Hepatic stellate cell (primary cell): ENCODE measurements at places on chromosomes 13 and 19.

GRCh38 chr13:100666124-100666523, 8.5 kb downstream of the TMTC4 start:
- no peak for DNase-seq

GRCh38 chr19:55068950-55069864, 6.3 kb upstream of the RDH13 start:
- peak; percentile 60 for DNase-seq

DNA sequence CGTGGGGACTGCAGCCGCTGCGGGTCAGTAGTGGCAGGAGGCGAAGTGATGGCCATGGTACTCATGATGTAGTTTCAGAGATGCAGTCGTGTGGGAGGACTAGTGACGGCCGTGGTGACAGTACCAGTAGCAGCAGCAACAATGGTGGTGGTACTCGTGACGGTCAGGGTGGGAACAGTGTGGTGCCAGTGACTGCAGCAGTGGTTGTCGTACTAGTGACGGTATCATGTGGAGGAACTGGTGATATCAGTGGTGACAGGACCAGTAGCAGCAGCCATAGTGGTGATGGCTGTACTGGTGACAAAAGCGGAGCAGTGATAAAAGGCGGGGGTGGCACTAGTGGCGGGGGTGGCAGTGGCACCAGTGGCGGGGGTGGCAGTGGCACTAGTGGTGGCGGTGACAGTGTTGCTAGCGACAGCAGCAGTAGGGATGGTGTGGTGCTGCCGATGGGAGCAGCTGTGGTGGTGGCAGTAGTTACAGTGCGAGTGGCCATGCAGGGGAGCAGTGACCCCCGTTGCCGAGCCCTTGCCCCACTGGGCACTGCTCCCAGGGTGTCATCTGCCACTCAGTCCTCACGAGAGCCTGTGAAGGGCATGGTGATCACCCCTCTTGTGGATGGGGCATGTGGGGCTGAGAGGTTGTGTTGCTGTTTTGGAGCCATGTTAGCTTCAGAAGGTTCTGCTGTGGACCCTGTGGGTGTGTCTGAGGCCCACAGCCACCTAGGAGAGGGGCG, 22.7 kb downstream of the ADPRHL1 start:
- no peak for DNase-seq

- DNase-seq = no peak
Measured at GRCh38 chr19:1349211-1349610, 34.5 kb upstream of the NDUFS7 start.

DNA sequence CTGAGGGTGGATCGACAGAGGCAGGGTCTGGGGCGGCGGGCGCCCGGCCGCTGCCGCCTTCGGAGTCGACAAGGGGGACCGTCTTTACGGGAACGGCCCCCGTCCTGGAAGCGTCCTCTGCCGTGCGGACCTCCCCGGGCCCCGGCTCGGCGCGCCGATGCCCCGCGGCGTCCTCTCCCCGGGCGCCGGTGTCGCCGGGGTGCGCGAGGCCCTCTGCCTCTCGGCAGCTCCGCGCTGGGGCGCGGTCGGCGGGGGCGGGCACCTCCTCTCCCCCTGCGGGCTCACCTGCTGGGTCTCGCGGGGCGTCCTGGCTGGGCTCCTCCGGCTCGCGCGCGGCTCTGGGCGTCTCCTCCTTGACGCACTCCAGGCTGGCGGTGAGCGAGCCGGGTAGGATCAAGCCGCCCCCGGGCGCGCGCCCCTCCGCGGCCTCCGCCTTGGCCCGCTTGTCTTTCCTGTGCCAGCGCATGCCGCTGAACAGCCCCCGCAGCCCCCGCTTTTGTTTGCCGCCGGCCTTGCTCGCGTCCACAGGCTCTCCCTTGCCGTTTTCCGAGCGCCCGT, 1.5 kb downstream of the AMER2 start:
- no peak for DNase-seq

DNA sequence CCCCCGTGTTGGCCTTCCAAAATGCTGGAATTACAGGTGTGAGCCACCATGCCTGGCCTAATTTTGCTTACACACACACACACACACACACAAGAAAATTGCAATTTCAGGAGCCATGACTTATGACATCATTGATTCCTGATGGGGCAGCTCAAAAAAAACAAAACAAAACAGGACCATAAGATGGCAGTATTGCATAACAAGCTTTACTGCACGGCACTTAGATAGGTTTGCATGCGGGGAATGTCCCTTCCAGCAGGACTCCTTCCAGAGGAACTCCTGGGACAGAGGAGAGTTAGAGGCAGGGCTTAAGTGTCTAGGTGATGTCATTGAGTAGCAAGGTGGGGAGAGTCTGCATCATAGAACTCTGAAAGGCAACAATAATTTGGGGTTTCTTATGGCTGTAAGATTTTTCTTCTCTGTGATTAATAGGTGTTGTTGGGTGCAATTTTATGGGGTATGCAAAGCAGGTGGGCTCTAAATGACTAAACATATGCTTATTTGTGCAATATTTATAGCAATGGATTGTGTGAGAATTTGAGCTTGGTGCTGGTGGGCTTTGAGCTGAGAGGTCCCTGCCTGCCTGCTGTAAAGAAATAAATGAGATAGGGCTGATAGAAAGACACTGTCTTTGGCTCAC, 9.0 kb upstream of the ACSBG2 start:
- DNase-seq = peak; percentile 47

DNA sequence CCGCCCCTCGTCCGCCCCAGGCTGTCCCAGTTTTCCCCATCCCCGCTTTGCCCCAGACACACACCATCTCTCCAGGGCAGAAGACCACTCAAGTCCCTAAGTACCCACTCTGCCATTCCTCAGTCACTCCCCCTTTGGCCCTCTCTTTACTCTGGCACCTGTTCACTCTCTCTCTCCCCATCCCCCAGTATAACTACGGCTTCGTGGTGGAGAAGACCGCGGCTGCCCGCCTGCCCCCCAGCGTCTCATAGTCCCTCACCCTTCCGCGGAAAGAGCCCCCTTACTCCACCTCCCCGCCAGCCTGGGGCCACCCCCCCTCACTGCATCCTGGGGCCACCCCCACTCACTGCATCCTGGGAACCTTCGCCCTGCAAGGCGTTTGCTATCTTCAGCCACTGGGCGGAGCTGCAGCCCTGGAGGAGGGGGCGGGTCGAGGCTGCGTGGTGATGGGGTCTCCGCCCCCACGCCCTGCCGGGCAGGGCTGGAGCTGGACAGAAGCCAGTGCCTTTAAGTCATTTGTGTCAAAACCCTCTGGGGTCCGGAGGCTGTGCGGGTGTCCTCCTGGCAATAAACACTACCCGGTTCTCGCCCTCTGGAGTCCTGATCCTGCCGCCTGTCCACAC, 5.0 kb downstream of the MVB12A start:
- DNase-seq = peak; percentile 56

- DNase-seq = no peak
Measured at GRCh38 chr13:76091076-76091475, 454.9 kb downstream of the LMO7 start.

- DNase-seq = peak; percentile 93
Measured at GRCh38 chr19:49056101-49056901, 1.2 kb downstream of the CGB7 start.

DNA sequence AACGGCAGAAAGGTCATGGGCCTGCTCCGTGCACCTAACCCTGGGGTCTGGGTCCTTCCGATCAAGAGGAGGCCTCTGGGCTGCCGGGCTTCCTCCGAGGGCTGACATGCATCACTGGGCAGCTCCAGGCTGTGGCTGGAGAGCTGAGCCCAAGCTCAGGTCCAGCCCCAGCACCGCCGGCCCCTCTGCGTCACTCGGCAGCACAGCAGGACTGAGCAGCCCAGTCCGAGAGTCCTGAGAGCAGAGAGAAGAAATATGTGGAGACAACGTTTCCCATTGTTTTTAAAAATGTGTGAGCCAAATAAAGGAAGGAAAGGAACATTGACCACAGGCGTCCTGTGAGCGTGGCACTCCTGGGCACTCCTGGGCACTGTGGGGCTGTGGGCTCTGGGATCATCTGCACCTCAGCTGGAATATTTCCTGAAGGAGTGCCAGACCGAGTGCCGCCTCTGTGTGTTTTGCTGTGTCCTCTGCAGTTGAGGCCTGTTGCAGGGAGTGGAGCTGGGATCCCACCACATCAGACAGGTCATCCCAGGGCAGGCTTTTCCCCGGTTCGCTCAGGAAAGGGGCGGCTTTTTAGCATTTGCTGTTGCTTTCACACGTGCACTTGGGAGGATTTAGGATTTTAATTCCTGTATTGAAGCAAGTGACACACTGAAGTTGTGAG, 37.8 kb upstream of the TFDP1 start:
- DNase-seq = no peak

DNA sequence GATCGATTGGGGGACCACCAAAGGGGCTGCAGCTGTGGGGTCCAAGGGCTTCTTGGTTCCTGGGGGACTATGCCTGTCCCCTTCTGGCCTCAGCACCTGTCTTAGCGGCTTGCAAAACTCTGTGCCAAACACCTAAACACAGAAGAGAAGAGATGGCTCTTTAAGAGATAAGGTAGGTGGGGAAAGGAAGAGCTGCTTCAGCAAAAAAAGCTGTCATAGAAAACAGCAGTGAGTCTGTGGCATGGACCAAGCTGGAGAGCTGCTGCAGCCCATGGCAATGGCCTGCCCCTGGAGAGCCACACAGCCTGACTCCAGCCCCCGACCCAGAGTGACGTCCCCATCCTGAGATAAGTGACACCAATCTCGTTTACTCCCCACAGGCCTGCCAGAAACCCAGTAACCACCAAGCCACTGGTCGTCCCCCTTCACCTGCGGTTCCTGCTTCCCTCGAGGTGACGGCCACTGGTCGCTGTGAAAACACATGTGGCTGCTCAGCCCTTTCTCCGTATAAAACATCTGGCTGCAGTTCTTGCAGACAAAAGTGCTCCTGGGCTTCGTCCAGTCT, 25.0 kb upstream of the NAPA start:
- DNase-seq = no peak

GRCh38 chr13:112907286-112907685, 61.7 kb upstream of the MCF2L start:
- no peak for DNase-seq

DNA sequence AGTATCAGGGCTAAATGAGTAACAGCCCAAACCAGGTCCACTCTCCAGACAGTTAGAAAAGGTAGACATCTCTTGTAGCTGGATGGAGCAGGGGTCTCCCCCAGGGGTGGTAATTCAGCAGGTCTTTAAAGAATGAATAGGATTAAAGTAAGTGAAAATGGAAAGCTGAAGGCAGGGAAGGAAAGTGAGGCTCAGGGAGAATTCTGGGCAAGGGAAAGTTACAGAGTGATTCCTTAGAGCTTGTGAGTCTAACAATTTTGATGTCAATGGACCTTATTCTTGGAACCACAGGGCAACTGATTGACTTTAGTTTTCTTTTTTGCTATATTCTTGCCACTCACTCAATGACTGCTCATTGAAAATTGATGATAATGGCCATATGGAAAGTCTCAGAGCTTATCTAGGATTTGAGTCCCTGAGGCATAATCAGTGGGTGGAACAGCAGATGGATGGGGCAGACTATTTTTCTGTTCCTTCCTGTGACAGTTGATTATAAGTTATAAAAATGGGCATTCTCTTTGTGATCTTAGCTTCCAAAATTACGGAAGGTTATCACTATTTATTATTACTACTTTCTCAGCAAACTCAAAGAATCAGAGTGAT, 76.9 kb downstream of the LRCH1 start:
- DNase-seq = no peak

- no peak for DNase-seq
Measured at GRCh38 chr19:14116918-14117578, 514 bp downstream of the PRKACA start.

- no peak for DNase-seq
Measured at GRCh38 chr19:5050067-5050656, 81.2 kb downstream of the KDM4B start.

DNA sequence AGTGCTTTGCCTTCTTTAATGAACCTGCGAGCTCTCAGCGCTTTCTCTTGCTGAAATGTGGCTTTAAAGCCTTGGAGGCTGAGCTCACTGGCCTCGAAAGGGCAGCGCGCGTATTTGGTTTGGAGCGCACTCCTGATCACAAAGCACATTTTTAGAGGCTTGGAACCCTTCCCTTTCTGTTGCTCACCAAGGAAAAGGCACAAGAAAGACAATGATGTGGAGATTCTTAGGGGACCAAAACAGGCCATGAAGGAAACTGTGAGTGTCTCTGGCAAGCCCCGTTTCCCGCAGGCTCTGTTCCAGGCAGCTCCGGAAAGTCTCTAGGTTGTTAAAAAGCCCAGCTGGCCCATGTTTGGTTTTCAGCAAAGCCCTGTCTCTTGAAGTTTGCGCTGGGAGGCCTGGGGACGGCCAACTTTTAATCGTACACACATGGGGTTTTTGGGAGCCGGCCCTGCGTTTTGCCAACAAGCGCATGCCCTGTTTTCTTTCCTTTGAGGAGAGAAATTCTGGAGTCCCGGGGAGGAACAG, 9.4 kb upstream of the SPC24 start:
- DNase-seq = no peak

GRCh38 chr19:46393456-46394401, 19.6 kb downstream of the CCDC8 start:
- DNase-seq = no peak

DNA sequence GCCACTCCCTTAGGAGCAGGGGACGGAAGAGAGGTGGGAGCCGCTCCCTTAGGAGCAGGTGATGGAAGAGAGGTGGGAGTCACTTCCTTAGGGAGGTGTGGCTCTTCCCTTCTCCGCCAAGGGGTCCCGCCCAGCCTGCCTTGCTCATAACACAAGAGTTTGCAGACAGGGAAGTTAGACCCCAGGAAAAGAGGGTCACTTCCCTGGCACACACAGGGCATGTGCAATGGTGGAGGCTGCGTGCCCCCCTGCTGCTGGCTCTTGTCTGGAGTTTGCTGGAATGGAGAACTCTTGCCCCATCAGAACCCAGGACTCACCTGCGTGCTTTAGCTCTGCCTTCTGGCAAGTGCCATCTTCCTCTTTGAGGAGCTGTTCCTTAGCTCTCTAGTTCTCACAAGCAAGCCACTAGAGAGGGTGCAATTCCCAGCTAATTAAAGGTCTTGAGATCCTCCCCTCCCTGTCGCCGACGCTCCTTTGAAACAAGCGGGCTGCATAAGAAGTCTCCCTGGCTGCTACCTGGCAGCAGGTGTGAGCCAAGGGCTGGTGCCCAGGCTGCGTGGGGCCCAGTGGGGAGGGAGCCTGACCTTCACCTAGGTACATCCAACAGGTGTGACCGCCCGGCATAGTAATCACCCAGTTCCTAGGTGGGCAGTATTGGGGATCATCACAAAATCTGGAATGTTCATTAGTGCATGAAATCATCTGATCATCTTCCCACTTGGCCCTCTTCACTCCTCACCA, 281.6 kb downstream of the ZNF536 start:
- no peak for DNase-seq

- DNase-seq = no peak
Measured at GRCh38 chr13:43111559-43112400, 88.4 kb downstream of the DNAJC15 start.

DNA sequence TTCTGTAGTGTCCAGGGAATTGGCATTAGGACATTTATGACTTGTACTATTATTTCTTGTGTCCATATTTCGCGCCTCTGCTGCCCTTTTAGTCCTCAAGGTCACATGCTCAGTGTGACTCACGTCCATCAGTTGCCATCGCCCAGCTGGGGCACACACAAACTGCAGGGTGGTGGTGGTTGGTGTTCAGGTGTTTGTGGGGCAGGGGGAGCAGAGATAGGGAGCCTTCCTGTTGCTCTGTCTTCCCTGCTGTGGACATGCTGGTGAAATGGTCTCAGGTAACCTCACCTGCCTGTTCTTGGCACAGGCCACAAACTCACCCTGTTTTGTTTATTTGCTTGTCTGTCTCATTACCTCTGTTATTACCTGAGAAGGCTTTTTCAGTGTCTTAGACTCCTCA, 22.4 kb downstream of the PRR12 start:
- DNase-seq = peak; percentile 53

GRCh38 chr19:51114087-51114729, 6.0 kb upstream of the CTU1 start:
- DNase-seq = no peak

- peak; percentile 57 for DNase-seq
Measured at GRCh38 chr13:41588899-41589298, 131.5 kb downstream of the RGCC start.

- DNase-seq = no peak
Measured at GRCh38 chr13:102945324-102945815, 99.5 kb downstream of the ERCC5 start.
